ENCODE measurements at places on chromosomes 7 and 10.

- no peak for DNase-seq
Measured at GRCh38 chr10:93206652-93207051, 133.0 kb downstream of the CYP26A1 start.

- DNase-seq: no peak
Measured at GRCh38 chr7:102077081-102077480, 209.6 kb upstream of the SH2B2 start.

DNA sequence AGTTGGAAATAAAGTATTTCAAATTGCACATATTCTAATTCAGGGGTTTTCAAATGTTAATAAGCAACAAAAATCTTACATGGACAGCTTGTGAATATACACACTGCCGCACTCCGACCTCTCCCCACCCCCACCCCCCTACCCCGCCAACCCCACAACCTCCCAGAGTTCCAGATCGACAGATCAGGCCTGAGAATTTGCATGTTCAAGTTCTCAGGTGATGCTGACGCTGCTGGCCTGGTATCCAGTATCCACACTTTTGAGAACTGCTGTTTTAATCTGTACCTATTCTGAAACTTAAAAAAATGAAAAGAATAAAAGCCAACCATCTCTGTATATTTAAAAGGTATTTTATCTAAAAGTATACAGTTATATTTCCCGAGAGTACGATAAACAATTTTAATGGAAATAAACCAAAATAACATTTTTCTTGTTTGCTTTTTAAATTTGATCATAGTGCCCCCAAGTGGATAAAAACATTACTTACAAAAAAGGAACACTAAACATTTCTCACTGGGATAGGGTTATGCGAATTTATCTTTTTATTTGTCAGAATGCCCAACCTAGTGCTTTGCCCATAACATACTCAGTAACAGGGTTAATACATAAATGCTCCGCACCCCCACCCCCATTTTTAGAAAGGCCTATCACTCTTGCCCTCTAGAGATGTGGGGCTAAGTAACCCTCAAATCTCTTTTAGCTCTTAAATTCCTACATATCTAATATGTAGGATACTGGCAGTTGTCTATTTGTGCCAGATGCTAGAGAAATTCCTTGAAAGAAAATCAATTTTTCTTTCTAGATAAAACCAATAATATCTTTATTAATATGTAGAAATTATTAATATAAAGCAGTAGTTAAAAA, 166.3 kb downstream of the RNF133 start:
- no peak for DNase-seq

GRCh38 chr10:117239721-117240620, 943 bp upstream of the SLC18A2 start:
- no peak for DNase-seq

DNA sequence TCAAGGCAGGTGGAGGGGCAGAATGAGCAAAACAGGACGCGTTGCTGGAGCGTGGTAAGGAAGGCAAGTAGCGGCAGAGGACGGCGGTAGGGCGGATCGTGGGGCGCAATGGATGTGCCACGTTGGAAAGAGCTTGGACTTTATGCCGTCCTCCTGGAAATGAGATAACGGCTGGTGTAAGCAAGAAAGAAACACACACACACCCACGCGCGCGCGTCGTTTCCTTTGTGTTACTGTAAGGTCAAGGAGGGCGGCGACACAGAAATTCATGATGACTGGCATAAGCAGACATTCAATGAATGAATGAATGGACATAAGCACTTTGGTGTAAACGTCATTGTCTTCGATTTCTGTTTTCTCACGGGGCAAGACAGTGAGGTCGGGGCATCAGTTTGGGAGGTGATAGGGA, 683 bp upstream of the ENTPD7 start:
- DNase-seq: peak; percentile 46

DNA sequence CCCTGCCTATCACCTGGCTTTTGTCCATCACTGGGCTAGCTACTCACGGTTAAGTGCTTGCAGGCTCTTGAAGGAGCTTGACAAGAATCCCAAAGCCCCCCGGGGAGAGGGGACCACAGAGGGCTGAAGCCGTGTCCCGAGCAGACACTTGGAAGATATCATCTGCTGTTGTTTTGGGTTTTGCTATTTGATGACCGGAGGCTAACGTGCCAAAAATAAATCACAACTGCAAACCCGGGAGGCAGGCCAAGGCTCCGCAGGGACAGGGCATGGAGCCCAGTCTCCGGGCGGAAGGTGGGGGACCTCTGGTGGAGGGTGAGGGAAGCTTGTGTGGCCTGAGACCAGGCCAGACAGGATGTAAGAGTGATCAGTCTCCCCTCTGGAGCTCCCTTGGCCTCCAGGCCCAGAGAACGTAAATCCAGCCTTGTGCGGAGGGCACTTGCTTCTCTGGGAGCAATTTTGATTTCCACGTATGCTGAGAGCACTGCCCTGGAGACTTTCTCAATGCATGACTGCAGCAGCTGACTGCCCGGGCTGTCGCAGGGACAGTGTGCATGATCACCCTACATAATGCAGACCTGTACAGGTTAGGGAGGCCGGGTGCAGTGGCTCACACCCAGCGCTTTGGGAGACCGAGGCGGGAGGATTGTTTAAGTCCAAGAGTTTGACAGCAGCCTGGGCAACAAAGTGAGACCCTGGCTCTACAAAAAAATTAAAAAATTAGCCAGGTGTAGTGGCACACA, at the start of gene PHKG1:
Gene PHKG1, minus strand, starts transcription at position 164 of the 743 bp plus-strand sequence. CDS start 4,011 bp downstream, outside the sequence.
- no peak for DNase-seq

DNA sequence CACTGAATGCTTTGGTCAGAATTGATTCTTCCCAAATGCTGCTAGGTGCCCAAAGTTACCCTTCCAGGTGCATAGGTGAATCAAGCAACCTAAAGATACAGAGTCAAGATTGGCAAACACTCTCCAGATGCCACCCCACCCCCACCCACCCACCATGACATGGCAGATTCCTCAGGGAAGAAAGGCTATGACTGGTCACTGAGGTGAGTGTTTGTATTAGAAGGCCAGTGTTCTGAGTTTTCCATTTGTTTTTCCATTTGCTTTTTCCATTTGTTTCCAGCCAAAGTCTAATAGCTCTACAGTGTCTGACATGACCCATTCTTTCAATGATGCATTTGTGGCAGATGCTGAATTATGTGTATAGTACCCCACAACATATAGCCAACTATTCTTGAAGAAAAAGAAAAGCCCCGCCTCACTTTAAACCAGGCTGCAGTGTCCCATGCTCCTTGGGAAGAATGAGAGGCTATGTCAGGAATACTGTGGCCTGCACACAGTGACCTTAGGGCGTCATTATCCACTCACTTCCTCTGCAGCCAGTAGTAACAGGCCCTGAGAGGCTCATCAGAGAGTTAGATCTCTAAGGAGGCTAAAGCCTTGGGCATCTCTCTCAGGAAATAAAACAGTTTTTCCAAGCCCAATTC, 16.1 kb upstream of the HIBADH start:
- no peak for DNase-seq

DNA sequence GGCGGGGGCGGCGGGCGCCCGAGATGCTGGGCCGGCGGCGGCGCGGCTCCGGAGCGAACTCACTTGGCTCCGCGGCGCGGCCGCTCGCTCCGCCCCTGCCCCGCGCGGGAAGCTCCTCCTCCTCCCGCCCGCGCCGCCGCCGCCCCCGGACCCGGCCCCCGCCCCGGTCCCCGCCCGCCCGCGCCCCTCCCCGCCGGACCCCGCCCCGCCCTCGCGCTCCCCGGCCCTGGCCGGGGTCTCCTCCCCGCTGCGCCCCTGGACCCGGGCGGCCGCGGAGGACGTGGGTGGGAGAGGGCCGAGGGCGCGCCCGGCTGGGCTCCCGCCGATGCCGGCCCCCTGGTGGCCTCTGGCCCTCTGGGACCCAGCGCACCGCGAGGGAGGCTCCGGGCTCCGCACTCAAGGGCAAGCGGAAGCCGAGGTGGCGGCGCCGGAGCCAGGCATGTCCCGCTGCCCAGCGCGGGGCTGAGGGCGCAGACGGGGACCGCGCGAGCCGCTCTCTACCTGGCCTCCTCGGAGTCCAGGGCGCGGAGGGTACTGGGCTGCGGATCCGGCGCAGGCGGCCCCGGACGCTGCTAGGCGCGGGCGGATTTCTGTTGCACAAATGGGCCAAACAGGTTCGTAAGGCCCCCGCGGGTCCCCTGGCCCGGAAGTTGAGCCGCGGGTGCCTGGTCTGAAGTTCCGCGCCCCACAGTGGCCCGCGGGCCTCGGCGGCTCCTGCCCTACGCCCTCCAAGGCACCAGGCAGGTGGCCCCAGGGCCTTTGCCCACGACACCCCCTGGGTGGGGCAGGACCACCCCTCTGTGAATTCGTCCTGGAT, at the start of gene TCERG1L:
Gene TCERG1L, minus strand, starts transcription at position 61 of the 817 bp plus-strand sequence. CDS start 86 bp downstream, outside the sequence.
- DNase-seq: no peak

- DNase-seq: no peak
Measured at GRCh38 chr7:158271646-158272045, 316.0 kb downstream of the PTPRN2 start.

GRCh38 chr7:144410441-144410840, 6.9 kb upstream of the NOBOX start:
- DNase-seq: no peak

DNA sequence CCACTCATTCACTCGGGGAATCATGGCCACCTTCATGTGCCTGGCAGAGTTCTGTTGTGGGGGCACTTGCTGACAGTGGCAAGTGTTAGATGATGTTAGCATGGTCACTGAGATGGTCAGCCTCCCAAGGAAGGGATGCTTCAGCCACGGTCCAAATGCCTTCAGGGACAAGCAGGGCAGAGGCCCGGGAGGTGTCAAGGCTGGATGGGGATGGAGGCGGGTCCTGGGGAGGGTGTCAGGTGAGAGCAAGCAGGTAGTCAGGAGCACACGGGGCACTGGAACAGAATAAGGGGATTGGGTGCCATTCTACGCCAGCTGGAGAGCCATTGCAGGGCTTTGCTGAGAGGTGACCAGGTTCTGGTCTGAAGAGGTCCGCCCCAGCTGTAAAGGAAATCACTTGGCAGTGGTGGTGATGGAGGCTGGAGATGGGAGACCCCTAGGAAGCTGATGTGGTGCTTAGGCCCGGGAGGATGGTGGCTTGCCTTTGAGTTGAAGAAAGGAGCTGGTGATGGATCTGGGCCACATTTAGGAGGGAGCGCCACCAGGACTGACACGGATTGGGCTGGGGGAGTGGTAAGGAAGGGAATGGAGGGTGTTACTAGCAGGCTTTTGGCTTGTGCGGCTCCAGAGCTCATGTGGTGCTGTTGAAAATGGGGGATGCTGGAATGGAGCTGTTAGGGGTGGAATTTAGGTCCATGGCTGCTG, 24.1 kb downstream of the AGAP3 start:
- no peak for DNase-seq

DNA sequence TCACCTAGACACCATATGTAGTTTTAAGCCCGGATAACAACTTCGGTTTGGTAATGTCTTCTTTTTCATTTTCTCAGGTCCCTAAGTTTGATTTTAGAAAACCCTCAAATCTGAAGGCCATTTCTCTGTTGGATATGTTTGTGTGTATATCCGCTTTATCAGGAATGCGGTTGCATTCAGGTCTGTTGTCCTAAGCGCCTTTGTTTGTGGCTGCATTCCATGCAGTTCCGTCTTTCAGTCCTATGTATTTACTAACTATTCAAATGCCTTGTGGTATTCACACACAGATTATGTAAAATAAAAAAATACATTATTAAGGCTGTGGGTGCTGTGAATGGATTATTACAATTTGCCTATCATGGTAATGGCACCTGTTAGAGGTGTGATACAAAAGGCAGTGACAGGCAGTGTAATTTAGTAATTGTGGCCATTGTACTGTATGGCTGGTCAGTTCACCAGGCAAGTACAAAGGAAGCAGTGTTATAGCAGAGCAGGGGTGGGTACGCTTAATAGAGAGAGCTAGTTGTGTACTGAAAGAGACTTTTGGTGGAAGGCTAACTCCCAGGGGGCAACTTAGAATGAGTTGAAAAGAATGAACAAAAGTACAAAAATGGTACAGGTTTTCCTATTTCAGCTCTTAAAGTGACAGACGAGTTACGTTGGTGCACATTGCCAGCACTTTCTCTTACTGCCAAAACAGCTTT, 136.4 kb downstream of the VTI1A start:
- DNase-seq: no peak

GRCh38 chr7:137771679-137772078, 75.1 kb downstream of the DGKI start:
- no peak for DNase-seq

- no peak for DNase-seq
Measured at GRCh38 chr10:123522702-123523312, 143.3 kb upstream of the GPR26 start.

- no peak for DNase-seq
Measured at GRCh38 chr10:96991313-96991841, 159.3 kb downstream of the LCOR start.

DNA sequence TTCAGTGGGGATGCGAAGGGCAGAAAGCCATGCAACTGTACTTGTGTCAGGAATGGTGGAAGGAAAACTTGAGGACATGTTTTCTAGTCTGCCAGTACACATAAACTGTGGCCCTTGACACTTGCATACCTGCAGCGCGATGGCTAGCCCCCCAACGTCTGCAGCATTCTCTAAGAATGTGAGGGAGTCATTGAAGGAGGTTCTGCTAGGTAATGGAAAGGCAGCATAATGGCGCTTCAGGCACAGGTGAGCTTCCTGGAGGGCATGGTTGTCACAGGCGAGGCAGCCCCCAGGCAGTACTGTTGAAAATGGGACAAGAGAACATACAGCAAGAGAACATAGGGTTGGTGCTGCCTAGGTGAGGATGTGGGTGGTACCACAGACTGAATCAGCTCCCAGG, 3.5 kb downstream of the LLCFC1 start:
- no peak for DNase-seq

- DNase-seq: no peak
Measured at GRCh38 chr7:578386-578785, 58.7 kb upstream of the PDGFA start.

GRCh38 chr7:1849351-1850041, 179.4 kb downstream of the ELFN1 start:
- no peak for DNase-seq

DNA sequence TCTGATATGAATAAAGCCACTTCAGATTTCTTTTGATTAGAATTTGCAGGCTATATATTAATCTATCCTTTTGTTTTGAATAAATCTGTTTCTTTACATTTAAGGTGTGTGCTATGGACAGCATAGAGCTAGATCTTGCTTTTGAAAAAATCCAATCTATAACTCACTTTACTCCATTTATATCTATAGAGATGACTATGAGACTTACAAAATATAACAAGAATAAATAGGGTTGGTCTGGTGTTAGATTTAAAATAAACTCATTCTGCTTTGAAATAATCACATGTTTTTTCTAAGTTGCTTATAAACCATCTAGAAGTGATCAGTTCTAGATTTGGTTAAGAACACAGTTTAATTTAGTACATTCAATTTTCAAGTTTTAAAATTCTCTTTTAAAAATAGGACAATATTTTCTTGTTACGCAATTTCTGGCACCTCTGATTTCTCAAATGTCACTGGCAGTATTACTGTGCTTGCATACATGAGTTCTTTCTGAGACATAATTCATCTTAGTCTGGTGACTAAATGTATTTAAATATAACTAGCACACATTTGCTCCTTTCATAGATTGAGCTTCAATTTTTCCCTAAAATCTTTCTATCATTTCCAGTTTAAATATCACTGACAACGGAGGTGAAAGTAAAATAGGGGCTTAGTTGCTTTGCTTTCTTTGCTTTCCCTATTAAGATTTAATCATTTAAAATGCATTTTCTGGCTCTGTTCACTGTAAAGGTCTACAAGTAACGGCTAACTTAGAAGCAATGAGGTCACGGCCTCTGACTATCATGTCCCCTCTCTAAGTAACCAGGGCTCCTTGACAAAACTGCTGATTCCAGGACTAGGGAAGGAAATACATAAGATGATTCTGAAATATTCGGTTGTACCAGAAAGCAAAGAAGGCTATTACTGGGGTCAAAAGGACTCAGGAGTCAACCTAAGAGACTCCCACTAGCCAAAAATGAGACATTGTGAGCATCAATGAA, 89.3 kb downstream of the ICA1 start:
- DNase-seq: no peak

GRCh38 chr10:9450801-9451200, 1396.3 kb downstream of the GATA3 start:
- no peak for DNase-seq

Measured in stimulated activated CD8-positive, alpha-beta memory T cell treated with anti-CD3 and anti-CD28 coated beads, Interleukin-4, amount 100 ng/mL, for 24 hours (primary cell).